CD8-positive, alpha-beta memory T cell (primary cell): ENCODE measurements at places on chromosomes 3 and 15. TPM values are rescaled to one million over a fixed set of nuclear protein-coding genes. Genes with fewer than 3 reads are reported as not detected.

- no peak for DNase-seq
Measured at GRCh38 chr3:52502001-52502400, 6.9 kb downstream of the STAB1 start.

DNA sequence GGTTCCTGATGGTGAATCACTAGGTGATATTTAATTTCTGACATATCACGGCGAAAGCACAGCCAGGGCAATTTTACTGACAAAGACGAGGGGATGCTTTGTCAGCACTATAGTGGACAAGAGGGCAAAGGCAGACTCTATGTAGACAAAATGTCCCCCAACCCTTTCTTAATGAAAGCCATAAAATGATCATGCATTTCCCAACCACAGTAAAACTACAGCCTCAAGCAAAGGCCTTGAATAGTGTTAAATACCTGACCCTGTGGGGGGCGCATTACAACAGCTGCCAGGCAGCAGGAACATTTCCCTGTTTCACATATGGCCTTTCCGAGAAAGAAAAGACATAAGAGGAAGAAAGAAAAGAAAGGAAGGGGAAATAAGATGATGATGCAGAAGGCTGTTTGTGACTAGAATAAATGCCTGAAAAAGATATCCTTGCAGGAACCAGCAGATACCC is 49.5 kb downstream of the GLDN start:
- DNase-seq: no peak

GRCh38 chr3:172074586-172074985 is 35.2 kb downstream of the FNDC3B start:
- no peak for DNase-seq

Gene CCRL2
- total RNA-seq: 2.7 TPM

GRCh38 chr3:55654123-55654760 is 167.1 kb upstream of the WNT5A start:
- no peak for DNase-seq
